GOT3 (cell line): ENCODE measurements at places on chromosomes 1 and 21.
A peak's percentile ranks its signal among the peaks of the same experiment; 100 is the strongest.

DNA sequence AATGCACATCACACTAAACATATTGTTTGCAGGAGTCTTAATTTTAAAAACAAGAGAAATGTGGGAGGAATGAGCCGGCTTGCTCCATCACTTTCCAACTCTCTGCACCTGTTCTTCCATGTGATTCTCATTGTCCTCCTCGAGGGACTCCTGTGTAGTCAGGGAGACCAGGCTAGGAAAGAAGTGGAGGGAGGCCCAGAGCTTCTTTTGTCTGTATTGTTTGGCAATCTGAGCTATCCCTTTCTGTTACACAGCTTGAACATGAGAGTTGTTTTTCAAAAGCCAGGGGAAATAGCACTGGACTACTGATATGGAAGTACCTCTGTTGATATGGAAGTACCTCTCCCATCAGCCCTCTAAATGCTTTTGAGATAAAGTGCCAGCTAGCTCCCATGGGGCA, 18.8 kb upstream of the LRRC8D start:
- no peak for DNase-seq

GRCh38 chr1:245363461-245364200, 208.8 kb downstream of the KIF26B start:
- DNase-seq, result no peak

DNA sequence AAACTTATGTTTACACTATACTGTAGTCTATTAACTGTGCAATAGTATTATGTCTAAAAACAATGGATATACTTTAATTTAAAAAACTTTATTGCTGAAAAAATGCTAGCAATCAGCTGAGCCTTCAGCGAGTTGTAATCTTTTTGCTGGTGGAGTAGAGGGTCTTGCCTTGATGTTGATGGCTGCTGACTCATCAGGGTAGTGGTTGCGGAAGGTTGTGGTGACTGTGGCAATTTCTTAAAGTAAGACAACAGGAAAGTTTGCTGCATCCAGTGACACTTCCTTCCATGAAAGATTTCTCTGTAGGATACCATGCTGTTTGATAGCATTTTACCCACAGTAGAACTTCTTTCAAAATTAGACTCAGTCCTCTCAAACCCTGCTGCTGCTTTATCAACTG, 234.7 kb upstream of the CSF3R start:
- no peak for DNase-seq

GRCh38 chr1:175168782-175169181, 23.8 kb downstream of the KIAA0040 start:
- DNase-seq, result no peak

GRCh38 chr1:25987951-25988350, 9.9 kb downstream of the PAFAH2 start:
- no peak for DNase-seq

DNA sequence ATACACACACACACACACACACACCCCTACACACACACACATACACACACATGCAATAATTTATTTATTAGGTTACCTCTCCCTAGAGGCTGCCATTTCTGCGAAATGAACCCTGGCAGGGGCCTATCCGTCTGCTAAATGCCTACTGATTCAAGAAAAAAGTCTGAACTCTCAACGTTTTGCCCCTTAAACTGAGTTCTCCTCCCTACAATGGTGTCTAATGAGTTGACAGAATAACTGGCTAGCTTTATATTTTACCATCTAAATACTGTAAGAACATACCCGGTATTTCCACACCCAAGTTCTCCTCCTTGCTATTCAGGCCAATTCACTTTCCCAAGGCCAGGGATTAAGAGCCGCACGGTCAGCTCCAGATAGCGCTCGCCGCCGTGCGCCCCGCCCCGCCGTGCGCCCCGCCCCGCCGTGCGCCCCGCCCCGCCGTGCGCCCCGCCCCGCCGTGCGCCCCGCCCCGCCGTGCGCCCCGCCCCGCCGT, 339 bp upstream of the RNPC3 start:
- no peak for DNase-seq

GRCh38 chr1:94955767-94956632, 29.1 kb upstream of the CNN3 start:
- no peak for DNase-seq

DNA sequence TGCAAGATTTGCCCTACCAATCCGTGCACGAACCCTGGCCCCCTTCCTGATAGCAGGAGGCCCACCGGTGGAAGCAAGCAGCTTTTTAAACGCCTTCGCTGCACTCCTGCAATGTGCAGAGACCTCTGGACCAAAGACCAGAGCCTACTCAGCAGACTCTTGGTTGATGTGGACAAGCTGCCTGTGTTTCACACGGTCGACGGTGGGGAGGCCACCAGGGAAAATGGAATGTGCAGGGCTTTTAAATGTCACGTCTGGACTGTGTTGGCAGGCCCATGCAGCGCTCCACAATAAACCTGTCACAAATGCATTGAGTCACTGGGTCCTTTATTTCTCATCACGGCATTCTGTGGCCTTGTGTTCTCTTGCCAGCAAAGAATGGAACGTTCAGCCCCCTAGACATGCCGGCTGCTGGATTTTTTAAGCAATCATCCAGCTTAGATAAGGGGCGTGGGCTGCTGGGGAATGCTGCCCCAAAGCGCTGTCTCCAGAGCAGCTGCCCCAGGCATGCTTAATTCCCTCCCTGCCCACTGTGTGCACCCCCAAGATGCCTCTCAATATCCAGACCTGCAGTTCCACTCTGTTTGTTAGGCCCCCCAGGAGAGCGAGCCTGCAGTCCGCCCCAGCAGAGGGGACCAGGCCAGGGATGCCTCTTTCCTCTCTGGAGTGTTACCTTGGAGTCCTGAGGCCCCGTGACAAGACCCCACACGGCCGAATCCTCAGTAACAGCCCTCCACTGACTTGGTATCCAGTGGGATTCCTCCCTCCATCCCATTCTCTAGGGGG, 71.3 kb downstream of the ATP5PO start:
- DNase-seq, result no peak

DNA sequence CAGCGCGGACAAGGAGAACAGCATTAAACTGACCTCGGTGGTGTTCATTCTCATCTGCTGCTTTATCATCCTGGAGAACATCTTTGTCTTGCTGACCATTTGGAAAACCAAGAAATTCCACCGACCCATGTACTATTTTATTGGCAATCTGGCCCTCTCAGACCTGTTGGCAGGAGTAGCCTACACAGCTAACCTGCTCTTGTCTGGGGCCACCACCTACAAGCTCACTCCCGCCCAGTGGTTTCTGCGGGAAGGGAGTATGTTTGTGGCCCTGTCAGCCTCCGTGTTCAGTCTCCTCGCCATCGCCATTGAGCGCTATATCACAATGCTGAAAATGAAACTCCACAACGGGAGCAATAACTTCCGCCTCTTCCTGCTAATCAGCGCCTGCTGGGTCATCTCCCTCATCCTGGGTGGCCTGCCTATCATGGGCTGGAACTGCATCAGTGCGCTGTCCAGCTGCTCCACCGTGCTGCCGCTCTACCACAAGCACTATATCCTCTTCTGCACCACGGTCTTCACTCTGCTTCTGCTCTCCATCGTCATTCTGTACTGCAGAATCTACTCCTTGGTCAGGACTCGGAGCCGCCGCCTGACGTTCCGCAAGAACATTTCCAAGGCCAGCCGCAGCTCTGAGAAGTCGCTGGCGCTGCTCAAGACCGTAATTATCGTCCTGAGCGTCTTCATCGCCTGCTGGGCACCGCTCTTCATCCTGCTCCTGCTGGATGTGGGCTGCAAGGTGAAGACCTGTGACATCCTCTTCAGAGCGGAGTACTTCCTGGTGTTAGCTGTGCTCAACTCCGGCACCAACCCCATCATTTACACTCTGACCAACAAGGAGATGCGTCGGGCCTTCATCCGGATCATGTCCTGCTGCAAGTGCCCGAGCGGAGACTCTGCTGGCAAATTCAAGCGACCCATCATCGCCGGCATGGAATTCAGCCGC, 2.5 kb downstream of the S1PR1 start:
- DNase-seq, result no peak

DNA sequence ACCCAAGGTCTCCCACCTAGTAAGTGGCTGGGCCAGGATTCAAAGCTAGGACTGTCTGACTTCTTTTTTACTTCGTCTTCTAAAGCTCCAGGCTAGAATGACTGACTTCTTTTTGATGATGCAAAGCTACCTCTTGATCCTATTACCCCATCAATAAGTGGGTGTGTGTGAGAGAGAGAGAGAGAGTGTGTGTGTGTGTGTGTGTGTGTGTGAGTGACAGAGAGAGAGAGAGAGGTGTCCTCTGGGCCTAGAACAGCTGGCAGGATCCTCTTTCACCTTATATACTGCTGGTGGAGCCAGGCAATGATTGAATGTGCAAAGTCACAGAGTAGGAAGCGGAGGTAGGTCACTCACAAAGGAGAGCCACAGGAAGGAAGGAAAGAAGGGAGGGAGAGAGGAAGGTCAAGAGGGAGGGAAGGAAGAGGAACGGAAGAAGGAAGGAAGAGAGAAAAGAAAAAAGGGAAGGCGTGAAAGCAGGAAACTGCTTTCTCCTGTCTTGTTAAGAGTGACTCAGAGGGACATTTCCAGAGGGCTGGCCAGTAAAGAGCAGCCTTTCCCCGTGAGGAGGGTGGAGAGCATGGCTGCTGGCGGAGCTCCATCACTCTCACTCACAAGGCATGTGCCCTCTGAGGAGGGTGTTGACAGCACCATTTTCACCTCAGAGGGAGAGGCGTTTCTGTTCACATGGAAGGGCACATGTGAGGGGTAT, 68.9 kb downstream of the CDC7 start:
- DNase-seq, result peak; percentile 5

GRCh38 chr1:9121496-9122409, 7.1 kb downstream of the GPR157 start:
- no peak for DNase-seq

DNA sequence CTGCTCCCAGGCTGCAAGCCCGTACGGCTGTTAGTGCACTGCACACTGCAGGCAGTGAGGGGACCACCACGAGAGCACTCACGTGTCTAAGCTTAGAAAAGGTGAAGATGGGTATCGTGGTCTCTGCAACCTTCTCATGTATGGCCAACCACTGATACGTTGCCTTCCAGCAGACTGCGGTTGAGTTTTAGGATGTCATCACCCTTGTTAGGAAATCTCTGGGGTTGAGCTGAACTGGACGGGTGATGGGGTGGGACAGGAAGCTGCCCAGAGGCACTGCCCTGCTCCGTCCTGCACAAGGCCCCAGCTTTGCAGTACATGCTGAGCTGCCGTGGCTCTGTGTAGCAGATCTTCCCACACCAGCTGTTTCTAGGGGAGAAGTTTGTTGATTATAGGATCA, 43.3 kb downstream of the FAAP20 start:
- no peak for DNase-seq

- DNase-seq, result no peak
Observed at GRCh38 chr21:43948740-43949498, 63.2 kb upstream of the TRAPPC10 start.

DNA sequence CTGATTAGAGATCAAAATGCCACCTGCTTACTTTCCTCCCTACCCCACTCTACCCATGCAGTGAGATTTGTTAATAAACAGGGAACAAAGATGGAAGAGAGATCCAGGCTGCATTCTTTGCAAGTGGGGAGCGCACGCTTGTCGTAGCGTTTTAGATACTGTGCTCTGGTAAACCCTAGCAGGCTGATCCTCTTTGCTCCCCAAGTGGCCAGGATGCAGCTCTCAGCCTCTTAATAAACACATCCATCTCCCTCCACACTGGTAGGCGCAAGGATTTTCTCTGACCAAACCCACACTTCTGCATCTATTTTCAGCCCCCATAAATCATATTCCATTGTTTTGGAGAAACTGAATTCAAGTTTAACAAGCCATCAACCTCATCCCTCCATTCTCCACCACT, 2.9 kb downstream of the PGBD5 start:
- DNase-seq, result no peak
